DMS79 treated with DMSO at 0.1 percent for 48 hours (cell line): ENCODE measurements at places on chromosomes 12 and 14.

DNA sequence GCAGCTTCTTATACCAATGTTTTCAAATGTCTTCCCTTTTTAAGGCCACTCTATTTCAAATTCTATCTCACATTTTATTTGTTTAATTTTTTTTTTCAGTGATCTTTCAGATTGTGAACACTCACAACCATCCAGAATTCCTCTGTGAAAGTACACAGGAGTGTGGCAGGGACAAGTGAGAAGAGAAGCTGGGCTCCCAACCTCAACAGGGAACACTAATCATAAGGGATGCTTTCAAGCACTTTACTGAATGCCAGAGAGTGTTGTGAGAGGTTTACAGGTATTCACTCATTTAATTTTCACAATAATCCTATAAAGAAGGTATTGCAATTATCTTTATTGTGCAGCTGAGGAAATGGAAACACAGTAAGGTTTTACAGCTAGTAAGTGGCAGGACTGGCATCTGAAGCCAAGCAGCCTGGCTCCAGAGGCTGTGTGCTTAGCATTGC, 60.1 kb upstream of the PYGL start:
- DNase-seq: no peak

DNA sequence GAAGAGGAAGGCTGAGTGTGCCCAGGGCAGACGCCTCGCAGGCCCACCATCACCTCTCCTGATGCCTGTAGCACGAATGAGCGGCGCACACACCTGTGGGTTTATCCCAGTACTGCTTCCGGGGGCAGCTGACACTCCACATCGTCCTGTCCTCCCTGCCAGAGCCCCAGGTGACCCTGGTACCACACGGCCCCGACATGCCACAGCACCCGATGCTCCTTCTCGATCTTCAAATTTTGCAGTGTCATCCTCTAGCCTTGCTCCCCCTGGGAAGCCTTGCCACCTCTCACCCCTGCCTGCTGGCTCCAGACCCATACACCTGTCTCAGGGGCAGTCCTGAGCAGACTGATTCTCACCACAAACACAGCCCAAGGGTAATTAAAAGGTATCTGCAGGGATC, 40.6 kb downstream of the ANO2 start:
- DNase-seq: no peak

GRCh38 chr12:123696207-123696606, 15.9 kb upstream of the ATP6V0A2 start:
- DNase-seq: no peak

- DNase-seq: no peak
Measured at GRCh38 chr12:103317220-103317619, 178.5 kb downstream of the C12orf42 start.

DNA sequence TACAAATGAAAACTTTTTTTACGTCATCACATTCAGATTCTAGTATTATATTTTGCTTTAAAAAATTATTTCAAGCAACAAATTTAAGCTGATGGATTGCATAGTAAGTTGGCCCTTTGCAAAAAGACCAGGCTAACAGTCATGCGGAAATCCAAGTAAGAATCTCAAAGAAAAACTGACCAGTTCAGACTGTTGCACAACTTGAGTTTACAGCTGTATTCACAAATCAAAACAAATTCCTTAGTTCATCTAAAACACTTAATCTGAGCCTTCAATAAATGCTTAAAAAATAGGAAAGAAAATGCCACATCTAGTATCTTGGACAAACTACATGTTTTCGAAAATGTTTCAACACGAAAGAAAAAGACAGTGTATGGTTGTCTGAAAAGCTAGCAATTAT, 847 bp downstream of the CCDC59 start:
- no peak for DNase-seq

- DNase-seq: no peak
Measured at GRCh38 chr14:28361486-28361885, 405.1 kb upstream of the FOXG1 start.

DNA sequence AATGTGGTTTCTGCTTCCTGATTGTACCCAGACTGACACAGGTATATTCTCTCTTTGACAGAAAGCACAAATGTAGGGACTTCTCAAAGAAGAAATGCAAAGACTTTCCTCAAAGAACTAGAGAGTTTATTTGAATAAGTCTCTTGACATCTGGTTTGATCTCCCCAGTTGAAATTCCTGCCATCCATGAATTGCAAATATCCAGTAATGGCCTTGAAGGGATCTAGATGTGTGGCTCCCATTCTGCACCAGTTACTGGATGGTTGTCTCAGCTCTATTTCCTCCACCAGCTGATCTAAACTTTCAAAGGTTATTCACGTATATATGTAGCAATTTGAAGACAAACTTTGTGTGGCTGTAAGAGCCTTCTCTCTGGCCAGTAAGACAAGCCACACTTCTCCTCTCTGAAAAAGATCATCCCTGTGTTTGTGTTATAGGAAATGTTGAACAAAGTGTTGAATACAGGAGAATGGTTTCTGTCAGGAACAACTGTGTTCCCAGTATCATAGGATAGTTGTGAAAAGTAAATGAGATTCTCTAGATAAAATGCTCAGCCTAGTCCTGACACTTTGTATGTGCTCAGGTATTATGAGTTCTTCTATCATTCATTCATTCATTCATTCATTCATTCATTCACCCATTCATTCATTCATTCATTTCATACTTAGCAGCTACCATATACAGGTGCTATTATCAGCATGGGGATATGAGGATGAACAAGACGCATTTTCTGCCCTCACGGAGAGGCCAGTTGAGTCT, 22.7 kb upstream of the GPRC5A start:
- no peak for DNase-seq

GRCh38 chr14:99619835-99620834, 16.1 kb upstream of the CCDC85C start:
- no peak for DNase-seq

DNA sequence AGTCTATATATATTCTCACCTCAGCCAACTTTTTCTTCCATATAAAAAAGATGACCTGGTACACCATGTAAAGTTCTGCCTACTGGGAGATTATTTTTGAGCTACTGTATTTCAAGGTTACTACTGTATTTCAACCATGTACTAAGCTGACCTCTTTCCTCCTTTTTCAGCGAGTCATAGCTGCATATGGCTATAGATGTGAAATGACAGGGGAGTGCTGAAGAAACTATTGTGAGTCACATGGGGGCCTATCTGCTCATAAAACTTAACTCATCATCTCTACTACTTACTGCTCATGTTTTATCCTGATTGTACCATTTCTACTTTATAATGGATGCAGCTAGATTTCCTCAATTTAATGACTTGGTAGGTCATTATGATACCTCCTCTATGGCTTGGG, 571.4 kb upstream of the ATP2B1 start:
- no peak for DNase-seq

- DNase-seq: no peak
Measured at GRCh38 chr14:102125546-102125945, 14.2 kb upstream of the WDR20 start.

DNA sequence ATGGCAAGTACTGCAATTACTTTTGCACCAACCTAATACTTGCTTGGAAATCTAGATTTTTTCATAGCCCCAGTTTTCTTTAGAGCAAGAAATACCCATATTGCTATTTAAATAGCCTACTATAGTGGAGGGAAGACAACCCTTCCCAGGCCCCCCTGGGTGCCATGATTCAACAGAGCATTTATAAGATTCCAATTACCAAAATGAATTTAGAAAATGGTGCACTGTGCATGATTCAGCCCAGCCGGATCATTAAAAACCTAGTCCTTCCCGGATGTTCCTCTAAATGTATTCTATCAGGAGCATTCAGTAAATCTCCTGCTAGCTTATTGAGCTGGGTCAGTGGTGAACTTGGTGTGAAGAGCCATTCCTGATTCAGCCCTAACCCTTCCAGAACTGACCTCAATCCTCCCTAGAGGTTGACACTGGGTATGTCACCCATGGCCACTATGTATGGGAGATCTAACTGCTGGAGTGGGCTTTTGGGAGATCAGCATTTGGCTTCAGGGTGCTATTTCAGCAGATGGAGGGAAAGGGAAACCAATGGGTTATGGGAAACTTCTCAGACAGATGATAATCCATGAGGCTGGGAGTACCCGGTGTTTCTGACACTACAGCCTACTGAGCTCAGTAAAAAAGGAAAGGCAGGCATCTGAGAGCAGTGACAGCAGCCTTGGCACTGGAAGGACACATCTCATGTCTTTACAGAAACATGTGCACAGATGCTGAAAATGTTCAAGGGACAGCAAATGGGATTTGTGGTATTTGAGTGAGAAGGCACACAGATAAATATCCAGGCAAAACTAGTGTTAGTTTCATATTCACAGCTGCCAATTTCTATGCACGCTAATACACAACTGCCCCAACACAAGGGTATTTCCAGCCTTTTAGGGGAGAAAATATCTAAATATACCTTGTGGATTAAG, 258.9 kb downstream of the DPF3 start:
- no peak for DNase-seq

- no peak for DNase-seq
Measured at GRCh38 chr12:121441555-121441954, 41.6 kb downstream of the RNF34 start.

DNA sequence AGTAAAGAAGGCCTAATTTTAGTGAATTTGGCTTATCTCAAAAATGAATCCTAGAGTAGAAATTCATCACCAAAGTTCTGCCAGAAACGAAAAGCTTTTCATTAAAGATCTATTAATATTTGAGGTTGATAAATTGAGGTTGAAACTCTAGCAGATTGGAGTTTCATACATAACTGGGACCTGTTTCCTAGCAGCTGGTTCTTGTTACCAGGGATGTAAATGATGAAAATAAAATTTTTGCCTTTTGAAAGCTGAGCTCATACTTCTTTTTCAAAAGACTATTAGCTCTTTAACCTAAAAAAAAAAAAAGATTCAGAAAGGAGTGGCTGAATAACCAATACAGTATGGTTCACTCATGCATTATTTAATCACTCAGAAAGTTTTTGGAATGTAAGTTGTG, 98.3 kb downstream of the PTGER2 start:
- DNase-seq: no peak

DNA sequence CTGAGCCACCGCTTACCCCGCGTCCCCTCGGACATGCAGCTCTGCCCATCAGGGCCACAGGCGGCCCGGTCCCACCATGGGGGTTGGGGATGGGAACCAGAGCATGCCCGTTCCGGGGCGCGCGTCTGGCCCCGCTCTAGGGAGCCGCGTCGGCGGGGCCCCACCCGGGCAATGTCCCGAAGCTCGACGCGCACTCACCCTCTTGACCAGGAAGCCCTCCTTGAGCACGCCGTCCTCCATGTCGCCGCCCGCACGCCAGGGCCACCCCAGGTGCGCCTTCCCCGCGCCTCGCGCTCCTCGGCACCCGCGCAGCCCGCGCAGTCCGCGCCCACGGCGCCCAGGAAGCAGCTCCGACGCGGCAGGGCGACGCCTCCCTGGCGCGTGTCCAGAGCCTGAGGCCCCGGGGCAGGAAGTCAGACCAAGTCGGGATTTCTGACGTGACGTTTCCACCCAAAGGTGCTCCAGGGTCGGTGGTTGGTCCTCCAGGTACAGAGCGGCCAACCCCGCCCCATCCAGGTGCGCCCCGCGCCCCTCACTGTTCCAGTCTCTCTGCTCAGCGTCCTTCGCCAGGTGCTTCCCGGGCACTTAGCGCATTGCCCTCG, at the start of gene PLEK2:
Gene PLEK2 (minus strand): TSS at position 346 of the 602 bp plus-strand sequence. CDS start 106 bp downstream, at position 240.
- DNase-seq: peak; percentile 93

- DNase-seq: no peak
Measured at GRCh38 chr12:54603173-54603814, 14.8 kb upstream of the PPP1R1A start.

- DNase-seq: peak; percentile 96
Measured at GRCh38 chr14:93431036-93431670, 414 bp downstream of the UNC79 start.

DNA sequence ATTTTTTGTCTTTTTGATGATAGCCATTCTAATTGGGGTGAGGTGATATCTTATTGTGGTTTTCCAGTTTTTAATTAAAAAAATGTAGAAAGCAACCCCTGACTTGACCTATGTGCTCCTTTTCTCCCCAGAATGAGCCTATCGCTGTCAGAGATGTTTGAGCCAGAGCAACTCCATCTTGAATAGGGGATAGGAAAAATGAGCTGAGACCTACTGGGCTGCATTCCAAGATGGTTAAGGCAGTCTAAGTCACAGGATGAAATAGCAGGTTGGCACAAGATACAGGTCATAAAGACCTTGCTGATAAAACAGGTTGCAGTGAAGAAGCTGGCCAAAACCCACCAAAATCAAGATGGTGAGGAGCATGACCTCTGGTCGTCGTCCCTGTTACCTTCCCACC, 13.8 kb downstream of the ERP27 start:
- no peak for DNase-seq

- DNase-seq: no peak
Measured at GRCh38 chr14:65989981-65990380, 496.2 kb upstream of the CCDC196 start.

DNA sequence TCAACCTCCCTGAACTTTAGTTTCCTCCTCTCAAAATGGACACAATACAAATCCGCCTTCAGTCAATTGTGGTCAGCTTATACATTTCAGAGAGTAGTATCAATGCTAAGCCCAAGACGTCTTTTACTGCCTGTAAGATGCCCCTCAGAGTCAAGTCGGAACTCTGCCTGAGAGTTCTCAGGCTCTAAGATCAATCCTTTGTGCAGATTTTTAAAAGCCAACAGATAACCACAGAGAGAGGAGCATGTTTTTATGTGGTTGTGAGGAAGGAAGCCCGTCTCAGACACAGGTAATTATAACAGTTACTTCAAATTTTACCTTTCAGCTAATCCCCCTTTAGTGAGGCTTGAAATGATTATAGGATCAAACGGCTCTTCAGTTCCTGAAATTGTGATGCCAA, 91.6 kb downstream of the HELB start:
- DNase-seq: no peak

DNA sequence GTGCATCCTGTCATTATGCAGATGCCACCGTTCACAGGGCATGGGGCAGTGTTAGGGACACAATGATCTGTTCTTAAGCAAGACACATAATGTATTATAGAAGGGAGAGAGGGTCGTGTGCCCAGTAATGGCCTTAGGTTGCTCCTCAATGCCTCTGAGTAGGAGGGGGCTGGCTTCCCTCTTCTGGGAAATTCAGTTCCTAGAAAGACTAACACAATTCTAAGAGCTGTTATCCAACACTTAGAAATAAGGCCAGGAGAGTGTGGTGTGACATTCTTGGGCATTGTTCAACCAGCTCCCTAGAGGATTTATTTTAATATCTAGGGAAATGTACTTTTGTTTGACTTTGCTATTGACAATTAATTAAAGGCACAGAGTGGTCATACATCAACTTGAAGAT, 118.5 kb downstream of the ADCK1 start:
- peak; percentile 62 for DNase-seq

- no peak for DNase-seq
Measured at GRCh38 chr12:31120392-31121008, 46.8 kb downstream of the DDX11 start.
